Fibroblast of skin of right quadriceps (primary cell): ENCODE measurements at places on chromosomes 3 and 15.

GRCh38 chr3:169581633-169582032 is 81.9 kb downstream of the MECOM start:
- DNase-seq, result peak; percentile 12

DNA sequence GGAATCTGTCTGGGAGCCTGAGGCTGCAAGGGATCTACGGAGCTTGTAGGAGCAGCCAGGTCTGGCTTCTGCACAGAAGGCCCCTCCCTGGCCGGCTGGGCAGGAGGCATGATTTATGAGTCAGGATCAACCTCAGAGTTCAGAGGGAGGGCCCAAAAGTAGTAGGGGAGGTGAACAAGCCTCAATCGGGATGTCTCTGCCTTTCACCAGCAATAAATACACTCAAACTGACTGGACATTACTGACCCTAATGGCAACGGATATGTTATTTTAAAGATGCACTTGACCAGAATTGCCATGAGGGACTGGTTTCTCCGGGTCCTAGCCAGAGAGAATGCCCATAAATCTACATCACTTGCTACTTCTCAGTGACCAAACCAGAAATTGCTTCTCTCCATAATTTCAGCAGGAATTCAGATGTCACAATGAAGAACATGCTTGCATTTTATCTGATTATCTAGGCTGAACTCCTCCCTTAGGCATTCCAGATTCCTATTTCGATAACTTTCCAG is 109.6 kb upstream of the LMOD3 start:
- peak; percentile 2 for DNase-seq

GRCh38 chr15:92645051-92645631 is 10.4 kb downstream of the FAM174B start:
- DNase-seq, result no peak

GRCh38 chr3:101185341-101185740 is 135.0 kb downstream of the IMPG2 start:
- no peak for DNase-seq

DNA sequence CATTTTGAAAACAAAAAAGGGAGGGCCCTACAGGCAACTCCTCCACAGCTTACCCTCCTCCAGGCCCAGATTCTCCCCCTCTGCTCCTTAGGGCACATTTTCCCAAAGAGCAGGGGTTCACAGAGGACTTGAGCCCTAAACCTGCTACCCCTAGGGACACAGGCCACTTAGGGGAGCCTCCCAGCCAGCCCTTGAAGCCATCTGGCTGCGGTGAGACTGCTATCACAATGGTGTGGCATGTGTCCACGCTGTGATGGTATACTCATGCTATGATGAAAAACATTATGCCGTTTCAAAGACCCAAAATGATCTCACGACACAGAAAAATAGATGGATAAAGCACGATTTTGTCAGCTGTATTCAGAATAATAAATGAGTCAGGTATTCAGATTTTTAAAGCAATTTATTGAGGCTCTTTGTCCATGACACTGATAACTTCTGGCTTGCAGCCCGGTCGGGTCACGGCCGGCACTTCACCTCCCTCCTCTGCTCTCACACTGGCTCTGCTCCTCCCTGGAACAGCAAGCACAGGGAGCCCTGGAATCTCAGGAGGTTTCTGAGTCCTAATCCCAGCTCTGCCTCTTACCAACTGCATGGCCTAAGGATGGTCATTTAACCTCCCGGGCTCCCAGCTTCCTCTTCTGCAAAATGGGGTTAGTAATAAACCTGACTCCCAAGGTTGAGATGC is 115.3 kb downstream of the MEGF11 start:
- no peak for DNase-seq
